Hepatocyte (in vitro differentiated cells): ENCODE measurements at places on chromosomes 12 and 14. TPM values are rescaled to one million over a fixed set of nuclear protein-coding genes. Genes with fewer than 3 reads are reported as not detected.
A peak's percentile ranks its signal among the peaks of the same experiment; 100 is the strongest.

DNA sequence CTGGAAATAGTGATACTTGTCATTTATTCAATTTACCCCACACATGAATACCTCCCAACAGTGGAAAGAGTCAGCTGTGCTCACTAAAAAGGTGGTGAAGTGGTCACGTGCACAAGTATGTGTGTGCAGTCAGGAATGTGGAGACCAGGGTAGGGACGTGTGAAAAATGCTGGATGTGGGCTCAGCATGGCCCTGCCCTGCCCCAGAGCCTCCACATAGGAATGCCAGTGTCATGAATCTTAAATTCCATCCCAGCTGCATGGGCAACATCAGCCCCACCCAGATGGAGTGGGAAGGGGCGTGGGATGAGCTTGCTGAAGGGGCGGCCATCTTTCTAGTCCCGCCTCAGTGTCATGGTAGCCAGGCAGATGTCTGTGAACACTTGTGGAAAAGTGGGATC, 87.7 kb downstream of the C12orf75 start:
- no peaks in the 10 kb centered on the region for H3K27me3 ChIP-seq
- H3K36me3 ChIP-seq, result no peaks in the 10 kb centered on the region
- peak; percentile 17 for DNase-seq
- no peaks in the 10 kb centered on the region for H3K4me1 ChIP-seq
- no peak overlapping the region for H3K4me3 ChIP-seq

- peaks cover 16% of the 10 kb centered on the region for H3K4me1 ChIP-seq
- no peaks in the 10 kb centered on the region for H3K36me3 ChIP-seq
- H3K27me3 ChIP-seq, result no peaks in the 10 kb centered on the region
- H3K4me3 ChIP-seq, result peak overlapping the region; percentile 69
- H3K27ac ChIP-seq, result peak overlapping the region; percentile 98
Measured at GRCh38 chr12:57518920-57519795, 1.2 kb downstream of the DDIT3 start.

- no peak for DNase-seq
- no peaks in the 10 kb centered on the region for H3K4me1 ChIP-seq
- no peak overlapping the region for H3K27ac ChIP-seq
- no peak overlapping the region for H3K4me3 ChIP-seq
- no peaks in the 10 kb centered on the region for H3K27me3 ChIP-seq
Measured at GRCh38 chr12:128982933-128983332, 129.7 kb downstream of the GLT1D1 start.

DNA sequence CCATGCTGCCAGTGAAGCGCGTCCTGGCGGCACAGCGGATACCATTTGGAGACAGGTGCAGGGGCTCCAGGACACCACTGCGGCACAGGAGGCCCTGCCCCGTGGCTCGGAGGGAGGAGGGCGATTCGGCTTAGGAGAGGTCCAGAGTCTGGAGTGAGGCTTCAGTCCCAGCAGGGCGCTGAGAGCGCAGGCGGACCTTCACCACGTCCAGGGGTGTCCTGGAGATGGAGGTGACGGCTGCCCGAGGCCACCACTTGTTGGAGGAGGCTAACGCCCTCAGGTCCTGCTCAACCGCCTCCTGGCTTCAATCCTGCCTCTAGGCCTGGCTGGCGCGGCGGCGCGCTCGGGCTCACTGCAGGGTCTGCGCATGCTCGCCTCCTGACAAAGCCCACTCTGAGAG, 45.7 kb downstream of the EIF2S3B start:
- DNase-seq, result no peak
- H3K4me1 ChIP-seq, result no peaks in the 10 kb centered on the region
- H3K27me3 ChIP-seq, result no peaks in the 10 kb centered on the region
- H3K4me3 ChIP-seq, result no peak overlapping the region

Gene KRT79
- 0.07 TPM in 1 of 2 replicates, not detected in the other for total RNA-seq

Gene HRK
- 0.08 TPM in 1 of 2 replicates, not detected in the other for total RNA-seq

Gene EVL
- 43.4 and 60.5 TPM in 2 replicates for total RNA-seq

Gene KRT80
- 0.28 and 0.77 TPM in 2 replicates for total RNA-seq
